Stromal cell of bone marrow (primary cell): ENCODE measurements at places on chromosomes 12 and 14.
A peak's percentile ranks its signal among the peaks of the same experiment; 100 is the strongest.

GRCh38 chr12:9944391-9944790, 12.2 kb upstream of the CLEC2A start:
- DNase-seq, result no peak

DNA sequence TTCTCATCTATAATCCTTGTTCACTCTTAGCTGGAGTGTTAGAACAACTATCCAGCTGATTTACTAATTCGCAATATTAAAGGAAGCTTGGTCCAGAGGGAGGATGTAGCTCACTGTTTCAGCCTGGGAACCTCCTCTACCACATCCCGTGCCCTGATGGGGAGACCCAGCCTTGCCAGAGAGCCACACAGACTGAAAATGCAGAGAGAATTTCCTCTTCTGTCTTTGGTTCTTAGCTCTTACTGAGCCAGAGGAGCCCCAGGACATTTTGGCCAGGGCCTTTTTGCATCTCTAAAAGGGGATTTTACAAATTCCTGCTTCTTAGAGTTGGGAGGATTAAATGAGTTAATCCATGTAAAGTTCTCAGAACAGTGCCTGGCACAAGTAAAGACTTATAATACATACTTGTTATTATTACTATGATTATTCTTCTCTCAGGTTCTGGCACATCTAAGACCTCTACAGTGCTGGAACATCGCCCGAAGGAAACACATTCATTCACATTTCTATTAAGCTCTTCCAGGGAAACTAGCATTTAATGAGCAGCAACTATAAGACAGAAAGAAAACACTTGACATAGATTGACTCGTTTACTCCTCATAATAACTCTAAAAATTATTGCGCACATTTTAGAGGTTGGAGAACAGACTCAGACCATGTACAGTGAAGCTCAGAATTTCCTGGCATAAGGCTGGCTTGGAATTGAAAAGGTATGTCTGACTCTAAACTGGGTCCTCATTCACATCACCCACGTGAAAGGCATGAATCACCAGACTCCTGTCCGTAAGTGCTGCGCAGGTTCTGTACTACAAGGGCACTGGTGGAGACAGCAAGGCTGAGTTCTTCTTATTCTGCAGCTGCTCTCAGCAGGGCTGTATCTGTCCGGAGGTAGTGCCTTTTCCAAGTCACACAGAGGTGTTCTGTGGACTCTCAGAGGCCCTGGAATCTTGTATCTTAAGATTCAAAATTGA, 27.8 kb upstream of the AEBP2 start:
- DNase-seq, result no peak

DNA sequence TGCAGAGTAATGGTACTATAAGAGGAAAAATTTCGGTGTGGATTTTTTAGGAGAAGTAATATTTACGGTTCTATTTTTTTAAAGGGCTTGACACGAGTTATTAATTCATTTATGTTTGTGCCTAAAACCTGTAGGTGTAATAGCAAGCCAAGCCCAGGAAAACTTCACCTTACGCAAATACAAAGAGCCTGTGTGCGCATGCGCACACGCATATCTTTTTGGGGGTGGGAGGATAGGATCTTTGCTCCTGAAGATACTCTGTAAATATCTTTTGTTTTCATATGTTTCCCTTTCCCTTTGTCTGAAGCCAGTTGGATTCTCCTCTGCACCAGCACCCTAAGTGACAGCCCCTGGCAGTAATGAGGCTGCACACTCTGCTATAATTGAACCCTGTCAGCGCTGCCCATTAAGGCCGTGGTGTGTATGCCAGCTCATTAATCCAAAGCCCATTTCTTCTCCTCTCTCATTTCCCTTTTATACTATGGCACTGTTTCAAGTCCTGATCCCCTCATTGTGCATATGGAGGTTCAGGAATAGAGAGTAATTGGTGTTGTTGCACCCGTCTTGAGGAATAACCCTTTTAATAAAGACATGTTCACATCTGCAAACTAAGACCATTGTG, 327.2 kb upstream of the E2F7 start:
- DNase-seq, result no peak

DNA sequence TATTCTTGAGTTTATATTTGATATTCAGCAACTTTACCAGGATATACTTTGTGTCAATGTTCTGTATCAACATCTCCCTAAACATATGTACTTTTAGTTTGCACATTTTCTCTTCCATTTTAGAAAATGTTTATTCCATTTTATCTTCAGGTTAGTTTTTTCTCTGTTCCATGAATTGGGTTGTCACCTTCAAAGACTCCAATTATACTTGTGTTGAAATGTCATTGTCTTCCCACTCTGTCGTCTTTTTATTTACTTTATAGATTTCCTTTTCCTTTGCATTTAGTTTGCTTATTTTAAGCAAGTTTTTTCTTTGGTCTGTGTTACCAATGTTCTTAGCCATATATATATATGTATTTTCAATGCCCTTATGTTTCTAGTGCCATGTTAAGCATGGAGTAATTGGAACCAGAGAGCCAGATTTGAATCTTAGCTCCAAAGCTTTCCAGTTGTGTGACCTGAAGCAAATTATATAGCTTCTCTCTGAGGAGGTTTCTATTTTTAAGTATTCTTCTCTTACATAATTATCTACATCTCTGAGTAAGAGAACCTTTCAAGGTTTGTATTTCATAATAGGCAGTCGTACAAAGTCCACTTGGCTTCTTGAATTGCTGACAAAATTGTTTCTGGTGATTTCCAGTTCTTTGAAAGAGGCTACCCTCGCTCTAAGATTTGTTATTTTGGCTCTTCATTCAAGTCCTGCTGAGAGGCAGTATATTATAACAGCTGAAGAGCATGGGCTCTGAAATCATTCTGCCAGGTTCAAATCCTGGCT, 85.8 kb upstream of the DYRK2 start:
- DNase-seq, result no peak

DNA sequence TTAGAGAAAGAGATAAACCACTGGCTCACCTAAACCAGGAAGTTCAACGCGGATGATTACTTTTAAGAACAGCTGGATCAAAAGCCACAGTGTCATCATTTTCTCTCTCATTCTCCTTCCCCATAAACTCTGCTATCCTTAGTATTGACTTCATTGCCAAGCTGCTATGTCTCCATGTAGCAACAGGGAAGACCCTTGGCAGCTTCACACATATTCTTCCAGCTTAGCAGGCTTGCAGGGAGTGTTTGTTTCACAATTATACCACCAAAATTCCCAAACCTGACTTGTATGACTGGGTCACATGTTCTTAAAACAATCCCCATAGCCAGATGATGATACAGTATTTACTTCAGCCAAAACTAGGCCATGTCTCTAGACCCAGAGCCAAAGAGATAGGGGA, 235.5 kb downstream of the PAWR start:
- DNase-seq, result peak; percentile 20

DNA sequence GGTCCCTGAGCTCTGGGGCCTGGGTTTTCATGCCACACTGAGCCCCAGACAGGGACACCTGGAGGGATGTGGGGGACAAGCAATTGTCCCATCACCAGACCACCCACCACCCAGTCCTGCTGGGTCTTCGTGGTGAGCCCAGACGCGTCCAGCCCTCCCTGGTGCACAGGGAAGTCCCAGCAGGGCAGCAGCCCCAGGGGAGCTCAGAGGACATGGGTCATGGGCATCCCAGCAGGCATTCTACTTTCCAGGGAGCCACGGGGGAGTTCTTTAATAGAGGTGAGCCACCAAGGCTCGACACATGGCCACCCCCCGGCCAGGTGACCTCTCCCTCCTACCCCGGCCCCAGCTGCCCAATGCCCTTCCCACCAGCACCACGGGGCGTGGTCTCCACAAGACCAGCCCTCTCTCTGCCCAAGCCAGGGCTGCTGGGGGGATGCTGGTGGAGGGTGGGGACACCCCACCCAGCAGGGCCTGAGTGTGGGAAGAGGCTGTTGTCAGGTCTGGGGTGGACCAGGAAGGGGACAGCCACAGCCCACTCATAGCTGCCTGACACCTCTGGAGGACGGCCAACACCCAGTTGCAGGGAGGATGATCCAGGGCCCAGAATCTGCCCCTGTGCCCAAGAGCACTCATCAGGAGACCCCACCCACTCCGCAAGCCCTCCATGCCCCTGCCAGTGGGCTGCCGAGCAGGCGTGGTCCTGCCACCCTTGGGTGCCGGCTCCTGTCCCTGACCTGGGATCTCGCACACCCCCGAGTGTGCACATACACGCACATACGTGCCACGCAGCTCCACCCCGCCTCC, 14.1 kb downstream of the AKT1 start:
- DNase-seq, result no peak

DNA sequence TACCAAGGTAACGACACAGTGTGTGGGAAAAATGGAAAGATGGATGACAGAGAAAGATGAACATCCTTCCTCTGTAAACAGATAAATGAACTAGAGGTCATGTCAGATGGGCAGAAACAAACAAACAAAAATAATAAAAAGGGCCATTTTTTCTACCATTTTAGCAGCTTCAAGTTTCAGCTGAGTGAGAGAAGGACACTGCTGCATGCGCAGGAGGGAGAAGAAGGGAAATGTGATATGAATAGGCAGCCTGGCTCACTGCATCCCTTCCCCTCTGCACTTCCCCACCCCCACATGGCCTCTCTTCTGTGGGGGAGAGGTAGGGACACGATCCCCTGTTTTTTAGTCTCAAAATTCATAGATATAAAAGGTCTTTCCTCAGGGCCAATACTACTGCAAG, 492.0 kb downstream of the NELL2 start:
- no peak for DNase-seq

DNA sequence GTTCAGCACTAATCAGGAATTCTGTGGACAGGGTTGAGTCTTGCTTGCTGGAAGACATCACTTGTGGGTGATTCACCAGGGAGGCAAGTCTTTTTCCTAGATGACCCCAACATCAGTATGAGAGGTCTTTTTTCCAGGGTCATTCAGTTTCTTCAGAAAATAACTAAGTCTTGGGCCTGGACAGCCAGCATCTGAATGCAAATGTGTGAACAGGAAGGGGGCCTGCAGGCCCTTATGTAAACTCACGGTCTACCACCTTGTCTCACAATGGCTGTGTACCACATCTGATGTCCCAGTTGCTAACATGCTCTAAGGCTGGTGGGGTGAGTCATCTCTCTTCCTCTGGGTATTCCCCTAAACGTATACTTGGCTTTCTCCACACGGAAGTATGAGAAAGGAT, 79.2 kb downstream of the HECTD4 start:
- DNase-seq, result peak; percentile 24

- peak; percentile 22 for DNase-seq
These were observed 110.5 kb downstream of the ASCL4 start for GRCh38 chr12:107884769-107885694.

- no peak for DNase-seq
These were observed 2.5 kb downstream of the TPH2 start for GRCh38 chr12:71941174-71941573.

DNA sequence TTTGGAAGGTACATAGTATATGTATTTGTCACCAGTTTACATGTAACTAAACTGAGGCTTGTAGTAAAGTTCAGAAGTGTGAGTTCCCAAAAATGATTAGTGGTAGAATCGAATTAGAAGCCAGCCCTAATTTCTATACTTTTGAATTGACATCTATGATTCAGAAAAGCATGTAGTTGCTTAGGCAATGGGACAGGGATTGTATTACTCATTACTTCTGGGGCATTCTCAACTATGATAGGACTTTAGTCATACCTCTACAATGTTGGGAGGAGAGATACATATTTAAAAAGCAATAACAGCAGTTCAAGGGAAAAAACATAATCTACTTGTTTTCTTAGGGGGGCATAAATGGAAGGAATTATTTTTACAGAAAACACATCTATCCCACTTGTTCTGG, 277.9 kb upstream of the E2F7 start:
- peak; percentile 55 for DNase-seq

GRCh38 chr12:11703378-11703777, 53.9 kb downstream of the ETV6 start:
- no peak for DNase-seq
